ENCODE measurements at places on chromosomes 16 and 17.

GRCh38 chr16:6918646-6919045, 414.0 kb upstream of the RBFOX1 start:
- no peak for DNase-seq

DNA sequence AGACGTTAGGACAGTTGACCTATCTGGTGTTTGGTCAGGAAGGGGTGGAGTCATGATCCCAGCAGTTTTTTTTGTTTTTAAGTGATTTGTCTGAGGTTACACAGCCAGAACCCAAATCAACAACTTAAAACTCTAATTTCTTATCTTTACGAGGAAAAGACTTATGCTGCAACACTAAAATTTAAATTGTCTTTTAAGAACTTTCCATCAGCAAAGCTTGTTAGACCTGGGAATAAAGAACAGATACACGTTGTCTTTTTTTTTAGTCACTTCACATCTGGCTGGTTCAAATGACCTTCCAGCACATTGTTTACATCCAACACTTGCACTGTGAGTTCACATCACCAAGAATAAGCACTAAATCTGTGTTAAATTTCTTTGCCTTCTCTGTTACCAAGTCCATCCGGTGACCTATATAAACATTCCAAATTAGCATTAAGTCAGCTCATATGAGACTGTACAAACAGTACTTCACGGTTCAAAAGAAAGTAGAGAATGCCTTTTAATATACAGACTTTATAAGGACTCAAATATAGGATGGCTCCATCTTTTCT, 115.0 kb downstream of the HS3ST2 start:
- no peak for DNase-seq

DNA sequence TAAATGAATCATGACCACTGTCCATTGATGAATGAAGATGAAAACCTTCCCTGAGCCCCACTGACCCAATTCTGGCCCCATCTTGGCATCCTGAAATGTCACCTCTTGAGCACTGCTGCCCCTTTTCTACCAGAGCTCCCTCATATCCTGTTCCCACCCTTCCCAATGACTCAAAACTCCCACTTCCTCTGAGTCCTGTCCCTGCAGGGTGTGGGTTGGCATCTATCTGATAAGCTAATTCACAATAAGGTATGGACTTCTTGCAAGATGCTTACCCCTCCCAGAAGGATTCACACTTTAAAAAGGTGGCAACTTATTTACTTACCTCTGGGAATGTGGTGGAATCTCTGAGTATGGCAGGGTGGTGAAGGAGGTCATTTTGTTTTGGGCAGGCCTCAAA, 13.3 kb upstream of the CSNK2A2 start:
- DNase-seq, result no peak

DNA sequence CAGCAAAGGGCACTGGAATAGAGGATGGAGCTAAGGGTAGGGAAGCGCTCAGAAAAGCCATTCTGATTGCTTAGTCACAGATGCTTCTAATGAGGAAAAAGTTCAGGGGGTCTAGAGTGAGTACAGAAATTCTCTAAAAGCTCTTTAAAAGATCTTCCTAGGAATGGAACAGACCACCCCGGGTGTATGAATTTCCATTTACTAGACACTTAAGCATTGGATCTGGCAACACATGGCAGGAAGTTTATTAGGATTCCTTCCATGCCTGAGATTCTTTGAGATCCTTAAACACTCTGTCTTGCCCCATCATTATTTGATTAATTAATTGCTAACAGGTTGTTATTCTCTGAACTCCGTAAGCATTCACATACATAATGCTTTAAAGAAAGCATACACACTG, 8.5 kb downstream of the KRTAP9-7 start:
- no peak for DNase-seq

GRCh38 chr17:37772982-37773381, 28.1 kb upstream of the HNF1B start:
- DNase-seq, result no peak

GRCh38 chr17:77436058-77436442, 295.3 kb downstream of the SEC14L1 start:
- no peak for DNase-seq

- DNase-seq, result no peak
These were observed 243.9 kb upstream of the TBX2 start for GRCh38 chr17:61155590-61156237.

DNA sequence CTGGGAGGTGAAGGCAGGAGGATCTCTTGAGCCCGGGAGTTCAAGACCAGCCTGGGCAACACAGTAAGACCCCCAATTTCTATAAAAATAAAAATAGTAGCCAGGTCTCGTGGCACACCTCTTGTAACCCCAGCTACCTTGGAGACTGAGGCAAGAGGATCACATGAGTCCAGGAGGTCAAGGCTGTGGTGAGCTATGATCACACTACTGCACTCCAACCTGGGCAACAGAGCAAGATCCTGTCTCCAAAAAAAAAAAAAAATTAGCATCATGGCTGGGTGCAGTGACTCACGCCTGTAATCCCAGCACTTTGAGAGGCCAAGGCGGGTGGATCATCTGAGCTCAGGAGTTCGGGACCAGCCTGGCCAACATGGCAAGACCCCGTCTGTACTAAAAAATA, 6.7 kb upstream of the CBX2 start:
- no peak for DNase-seq

DNA sequence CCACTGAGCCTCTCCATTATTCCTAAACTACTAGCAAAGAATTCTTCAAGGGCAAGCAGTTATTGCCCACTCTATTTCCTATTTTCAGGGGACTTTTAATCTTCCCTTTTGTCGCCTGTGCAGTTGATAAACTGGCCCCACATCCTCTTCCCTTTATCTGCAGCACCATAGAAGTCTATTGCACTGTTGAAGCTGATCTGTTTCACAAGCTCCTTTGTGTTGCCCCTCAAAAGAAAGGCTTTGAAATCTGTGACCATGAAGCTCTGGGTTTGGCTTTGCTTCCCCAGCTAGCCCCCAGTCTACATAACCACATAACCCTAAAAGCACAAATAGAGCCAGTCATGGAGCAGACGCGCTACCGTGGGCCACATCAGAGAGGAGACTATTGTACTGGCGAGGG, 37.1 kb downstream of the CDRT15 start:
- DNase-seq, result no peak

- no peak for DNase-seq
These were observed 8.6 kb downstream of the CYB561 start for GRCh38 chr17:63437287-63438091.

DNA sequence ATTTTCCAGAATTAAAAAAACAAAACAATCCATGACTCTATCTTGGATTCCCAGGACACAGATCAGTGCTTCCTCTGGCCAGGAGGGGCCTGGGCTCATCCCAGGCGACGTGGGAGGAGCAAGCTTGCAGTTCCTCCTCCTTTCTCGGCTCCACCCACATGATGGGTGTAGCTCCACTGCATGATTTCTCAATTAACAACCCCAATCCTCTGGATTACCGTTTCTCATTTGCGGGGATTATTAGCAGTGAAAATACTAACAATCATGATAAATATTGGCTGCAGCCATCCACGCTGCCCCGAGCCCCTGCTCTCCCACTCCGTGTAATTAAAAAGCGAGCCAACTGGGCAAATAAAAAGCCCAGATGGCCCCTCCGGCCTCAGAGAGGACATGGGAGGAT, 46.4 kb upstream of the SDK2 start:
- no peak for DNase-seq

DNA sequence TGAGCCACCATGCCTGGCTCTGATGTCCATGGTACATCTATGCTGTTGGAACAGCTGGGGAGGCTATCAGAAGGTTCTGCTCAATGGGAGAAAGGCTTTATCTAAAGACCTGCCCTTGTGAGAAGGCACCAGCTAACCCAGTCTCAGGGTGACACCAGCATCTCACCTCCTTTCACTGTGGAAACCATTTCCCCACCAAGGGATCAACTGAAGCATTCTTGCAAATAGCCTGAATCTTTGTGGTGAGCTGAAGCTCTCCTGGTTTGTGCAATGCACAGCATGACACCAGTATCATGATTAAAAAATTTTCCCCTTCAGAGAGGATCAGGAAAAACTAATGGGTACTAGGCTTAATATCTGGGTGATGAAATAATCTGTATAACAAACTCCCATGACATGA, 5.1 kb downstream of the CCL18 start:
- no peak for DNase-seq

All from activated CD4-positive, CD25-positive, alpha-beta regulatory T cell (primary cell).